ENCODE measurements at places on chromosomes 12 and 14.

DNA sequence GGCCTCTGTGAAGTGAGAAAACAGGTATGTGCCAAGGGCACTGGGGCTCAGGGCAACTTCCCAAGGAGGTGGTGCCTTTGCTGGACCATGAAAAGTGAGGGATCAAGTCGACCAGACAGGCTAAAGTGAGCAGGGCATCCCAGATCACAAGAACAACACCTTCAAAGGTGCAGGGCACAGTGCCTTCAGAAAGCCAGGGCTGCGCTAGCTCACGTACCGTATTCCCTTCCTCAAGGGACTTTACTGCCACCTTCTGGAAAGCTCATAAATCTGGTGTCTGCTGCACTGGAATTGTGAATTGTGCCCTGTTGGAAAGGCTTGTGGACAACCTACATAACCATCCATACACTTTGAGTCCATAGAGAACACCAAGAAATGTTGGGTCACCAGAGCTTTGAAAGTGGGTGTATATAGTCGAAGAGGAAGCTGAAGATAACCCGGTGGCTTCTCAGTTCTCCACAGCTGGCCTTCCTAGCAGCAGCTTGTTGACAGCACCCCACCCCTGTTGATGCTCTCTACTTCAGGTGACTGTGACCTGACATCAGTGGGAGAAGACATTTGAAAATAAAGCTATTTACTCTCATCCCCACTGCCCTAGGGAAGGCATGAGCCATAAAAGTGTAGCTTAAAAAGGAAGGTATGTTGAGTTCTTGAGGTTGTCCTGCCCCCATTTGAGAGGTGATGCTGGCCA is 24.5 kb downstream of the FIGNL2 start:
- no peak for DNase-seq

DNA sequence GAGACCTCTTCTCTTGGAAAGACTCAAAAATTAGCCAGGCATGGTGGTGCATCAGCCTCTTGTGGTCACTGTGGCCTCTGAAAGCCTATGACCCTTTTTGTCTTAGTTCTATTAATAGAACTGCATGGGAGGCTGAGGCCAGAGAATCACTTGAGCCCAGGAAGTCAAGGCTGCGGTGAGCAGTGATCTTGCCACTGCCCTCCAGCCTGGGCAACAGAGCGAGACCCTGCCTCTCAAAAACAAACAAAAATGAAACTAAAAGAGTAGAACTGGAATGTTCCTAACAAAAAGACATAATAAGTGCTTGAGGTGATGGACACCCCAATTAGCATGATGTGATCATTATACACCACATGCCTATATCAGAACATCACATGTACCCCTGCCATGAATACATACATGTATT is 197.0 kb upstream of the EEA1 start:
- DNase-seq: no peak

GRCh38 chr14:77203611-77204458 is 22.2 kb downstream of the TMEM63C start:
- DNase-seq: no peak

DNA sequence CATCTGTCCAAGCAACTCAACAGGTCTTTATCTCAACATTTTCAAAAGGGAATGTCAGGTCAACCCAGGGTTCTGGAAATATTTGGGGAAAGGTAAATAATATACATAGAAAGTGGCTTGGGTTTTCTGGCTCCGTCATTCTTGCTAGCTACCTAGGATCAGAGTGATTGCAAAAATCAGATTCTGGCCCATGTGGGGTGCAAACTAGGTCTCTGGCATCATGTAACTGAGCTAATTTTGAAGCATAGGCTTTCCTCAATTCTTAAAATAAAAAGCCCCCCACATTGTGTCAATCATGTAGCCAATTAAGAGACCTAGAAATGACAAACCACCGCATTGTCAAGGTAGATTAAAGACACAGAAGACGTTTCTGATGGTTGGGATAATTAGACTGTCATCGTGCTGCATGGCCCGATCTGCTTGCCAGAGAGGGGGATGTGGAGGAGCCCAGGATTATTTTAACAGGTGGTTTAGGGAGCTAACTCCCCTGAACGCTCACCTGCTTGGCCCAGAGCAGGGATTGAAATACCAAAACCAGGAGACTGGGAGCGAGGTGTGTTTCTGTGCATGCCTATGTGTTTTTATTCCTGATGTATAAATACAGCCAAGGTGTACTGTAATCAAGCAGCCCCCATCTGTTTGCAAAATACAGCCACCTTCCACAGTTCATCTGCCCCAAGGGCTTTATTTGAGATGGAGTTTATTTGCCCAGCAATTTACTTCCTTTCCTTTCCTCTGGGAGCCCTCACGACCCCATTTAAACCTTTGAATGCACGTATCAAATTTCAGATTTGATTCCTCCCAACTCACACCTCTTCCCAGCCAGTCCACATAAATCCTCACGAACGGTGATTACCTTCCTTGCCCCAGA is 189.5 kb downstream of the TTC8 start:
- no peak for DNase-seq

DNA sequence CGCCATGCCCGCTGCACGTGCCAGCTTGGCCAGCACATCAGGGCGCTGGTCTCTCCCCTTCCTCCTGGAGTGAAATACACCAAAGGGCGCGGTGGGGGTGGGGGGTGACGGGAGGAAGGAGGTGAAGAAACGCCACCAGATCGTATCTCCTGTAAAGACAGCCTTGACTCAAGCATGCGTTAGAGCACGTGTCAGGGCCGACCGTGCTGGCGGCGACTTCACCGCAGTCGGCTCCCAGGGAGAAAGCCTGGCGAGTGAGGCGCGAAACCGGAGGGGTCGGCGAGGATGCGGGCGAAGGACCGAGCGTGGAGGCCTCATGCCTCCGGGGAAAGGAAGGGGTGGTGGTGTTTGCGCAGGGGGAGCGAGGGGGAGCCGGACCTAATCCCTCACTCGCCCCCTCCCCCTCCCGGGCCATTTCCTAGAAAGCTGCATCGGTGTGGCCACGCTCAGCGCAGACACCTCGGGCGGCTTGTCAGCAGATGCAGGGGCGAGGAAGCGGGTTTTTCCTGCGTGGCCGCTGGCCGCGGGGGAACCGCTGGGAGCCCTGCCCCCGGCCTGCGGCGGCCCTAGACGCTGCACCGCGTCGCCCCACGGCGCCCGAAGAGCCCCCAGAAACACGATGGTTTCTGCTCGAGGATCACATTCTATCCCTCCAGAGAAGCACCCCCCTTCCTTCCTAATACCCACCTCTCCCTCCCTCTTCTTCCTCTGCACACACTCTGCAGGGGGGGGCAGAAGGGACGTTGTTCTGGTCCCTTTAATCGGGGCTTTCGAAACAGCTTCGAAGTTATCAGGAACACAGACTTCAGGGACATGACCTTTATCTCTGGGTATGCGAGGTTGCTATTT is 914 bp upstream of the CCND2 start:
- no peak for DNase-seq

DNA sequence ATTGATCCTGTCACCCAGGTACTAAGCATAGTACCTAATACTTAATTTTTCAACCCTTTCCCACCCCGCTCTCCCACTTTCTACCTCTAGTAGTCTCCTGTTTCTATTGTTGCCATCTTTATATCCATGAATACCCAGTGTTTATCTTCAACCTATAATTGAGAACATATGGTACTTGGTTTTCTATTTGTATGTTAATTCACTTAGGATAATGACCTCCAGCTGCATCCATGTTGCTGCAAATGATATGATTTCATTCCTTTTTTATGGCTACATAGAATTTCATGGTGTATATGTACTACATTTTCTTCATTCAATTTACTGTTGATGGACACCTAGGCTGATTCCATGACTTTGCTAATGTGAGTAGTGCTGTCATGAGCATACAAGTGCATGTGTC is 547.3 kb upstream of the NOVA1 start:
- no peak for DNase-seq

DNA sequence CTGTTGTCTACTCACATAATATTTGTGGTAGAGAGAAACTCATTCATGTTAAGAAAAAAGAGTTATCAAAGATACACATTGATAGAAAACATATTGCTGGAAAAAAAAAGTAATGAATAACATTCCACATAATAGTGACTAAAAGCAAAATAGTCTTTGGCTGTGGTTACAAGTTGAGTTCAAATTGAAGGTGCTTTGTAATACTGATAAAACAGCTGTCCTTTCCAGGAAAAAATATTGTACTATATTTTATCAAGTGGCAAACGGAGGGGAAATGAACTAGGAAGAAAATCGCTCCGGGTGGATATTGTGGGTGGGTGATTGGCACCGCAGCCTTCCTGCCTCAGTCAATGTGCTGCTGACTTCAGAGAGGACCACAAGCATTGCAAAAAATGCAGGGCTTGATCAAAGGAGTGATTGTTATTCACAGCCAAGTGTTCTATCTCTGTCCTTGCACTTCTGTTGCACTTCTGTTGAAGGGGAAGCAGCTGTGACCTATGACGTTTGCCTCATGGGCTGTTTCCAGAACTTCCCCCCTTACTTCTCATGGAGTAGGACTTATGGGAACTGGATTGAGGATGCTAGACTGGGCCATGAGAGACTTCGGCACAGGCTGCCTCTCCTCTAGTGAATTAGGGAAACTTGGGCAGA is 114.4 kb downstream of the VRK1 start:
- DNase-seq: no peak

- DNase-seq: peak; percentile 10
Measured at GRCh38 chr12:55068416-55069010, 48.7 kb downstream of the NEUROD4 start.

DNA sequence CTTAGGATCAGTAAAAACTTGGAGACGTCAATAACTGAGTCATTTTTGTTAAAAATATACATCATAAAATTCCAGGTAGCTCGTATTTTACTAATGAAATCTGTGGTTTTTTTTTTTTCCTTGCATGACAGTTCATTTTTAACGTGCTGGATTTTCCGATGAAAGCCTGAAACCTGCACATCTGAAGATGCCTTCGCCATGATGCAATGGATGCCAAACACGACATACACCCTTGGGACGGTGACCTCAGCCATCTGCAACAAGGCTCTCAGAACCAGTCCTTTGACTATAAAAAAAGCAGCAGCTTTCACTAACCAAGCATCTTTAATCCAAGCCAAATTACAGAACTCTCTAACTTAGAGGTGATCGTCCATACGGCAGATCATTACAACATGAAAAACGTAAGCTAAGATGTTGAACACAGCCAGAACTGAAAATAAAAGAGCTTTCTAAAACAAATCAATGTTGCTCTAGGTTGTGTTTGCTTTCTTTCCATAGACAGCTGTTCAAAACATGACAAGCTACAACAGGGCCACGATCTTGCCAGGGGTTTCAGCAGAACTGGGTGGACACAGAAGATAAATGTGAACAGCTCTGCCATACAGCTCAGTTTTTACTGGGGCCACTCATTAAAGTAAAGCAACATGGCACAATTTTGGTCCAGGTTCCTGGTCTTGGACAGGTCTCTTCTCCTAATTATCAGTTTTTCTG is 7.8 kb downstream of the NIN start:
- DNase-seq: no peak

DNA sequence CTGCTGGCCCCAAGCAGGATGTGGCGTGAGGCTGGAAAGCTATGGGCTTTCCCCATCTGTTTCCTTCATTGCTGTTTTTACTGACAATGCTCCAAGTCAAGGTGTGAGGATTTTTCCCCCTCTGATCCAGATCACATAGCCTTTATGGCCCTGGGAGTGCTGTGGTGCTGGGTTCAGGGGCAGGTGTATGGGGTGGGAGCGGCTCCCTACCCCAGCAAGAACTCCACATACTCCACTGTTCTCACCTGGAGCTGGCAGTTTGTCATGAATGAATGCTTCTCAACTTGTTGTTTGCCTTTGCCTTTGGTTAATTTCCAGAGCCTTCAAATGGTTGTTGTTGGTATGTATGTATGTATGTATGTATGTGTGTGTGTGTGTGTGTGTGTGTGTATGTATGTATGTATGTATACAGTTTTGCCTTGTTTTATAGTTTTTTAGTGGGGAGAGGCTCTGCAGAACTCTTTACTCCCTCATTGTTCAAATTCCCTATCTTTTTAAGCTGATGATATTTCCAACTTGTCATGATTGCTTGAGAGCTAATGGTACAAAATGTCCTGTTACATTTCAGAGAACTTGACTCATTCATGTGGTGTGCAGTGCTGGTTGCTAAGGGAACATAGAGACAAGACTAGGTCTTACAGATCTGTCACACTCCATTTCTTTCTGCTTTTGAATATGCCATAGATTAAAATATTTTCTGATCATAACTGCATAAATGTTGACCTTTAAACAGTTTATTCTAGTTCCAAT is 36.6 kb upstream of the ASPG start:
- DNase-seq: no peak

- DNase-seq: no peak
Measured at GRCh38 chr14:63209160-63209559, 4.9 kb downstream of the RHOJ start.

- no peak for DNase-seq
Measured at GRCh38 chr14:86756521-86757190, 1226.7 kb downstream of the FLRT2 start.
